ENCODE measurements at places on chromosomes 7 and 10.

DNA sequence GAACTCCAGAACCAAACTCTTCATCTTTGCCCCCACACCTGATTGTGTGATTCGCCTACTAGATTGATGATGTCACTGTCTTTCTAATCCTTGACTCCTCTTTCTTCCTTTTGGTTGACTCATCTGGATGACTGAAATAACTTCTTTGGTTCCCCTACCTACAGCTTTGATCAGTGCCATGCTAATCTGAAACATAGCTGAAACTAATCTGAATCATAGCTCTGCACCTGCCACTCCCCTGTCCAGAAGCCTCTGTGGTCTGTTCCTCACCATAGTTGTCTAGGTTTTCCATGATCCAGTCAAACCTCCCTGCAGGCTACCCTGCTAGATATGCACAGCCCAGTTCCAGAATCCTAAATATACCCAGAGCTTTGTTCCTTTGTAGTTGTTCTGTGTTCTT is 51.9 kb downstream of the ZNF365 start:
- DNase-seq = no peak

DNA sequence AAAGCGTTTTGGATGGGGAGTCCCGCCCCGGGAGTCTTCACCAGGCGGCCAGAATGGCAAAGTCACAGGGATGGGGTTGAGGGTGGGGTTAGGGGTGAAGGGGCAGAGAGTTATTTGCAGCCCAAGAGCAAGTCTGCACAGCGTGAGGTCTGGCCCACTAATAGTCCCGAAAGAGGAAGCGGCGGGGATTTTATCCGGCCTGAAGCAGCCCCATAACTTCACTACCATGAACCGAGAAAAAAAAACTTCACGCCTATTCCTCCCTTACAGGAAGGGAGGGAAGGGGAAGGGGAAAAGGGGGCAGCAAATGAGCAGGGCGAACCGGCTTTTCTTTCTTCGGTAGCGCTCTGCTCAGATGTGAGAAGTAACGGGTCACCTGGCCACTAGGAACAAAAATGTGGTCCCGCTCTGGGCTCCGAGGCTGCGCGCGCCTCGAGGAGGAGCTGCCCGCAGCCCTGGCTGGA is 712 bp downstream of the ITPRIP start:
- no peak for DNase-seq

- DNase-seq = no peak
These were observed 276.7 kb downstream of the KIF20B start for GRCh38 chr10:89978081-89978480.

DNA sequence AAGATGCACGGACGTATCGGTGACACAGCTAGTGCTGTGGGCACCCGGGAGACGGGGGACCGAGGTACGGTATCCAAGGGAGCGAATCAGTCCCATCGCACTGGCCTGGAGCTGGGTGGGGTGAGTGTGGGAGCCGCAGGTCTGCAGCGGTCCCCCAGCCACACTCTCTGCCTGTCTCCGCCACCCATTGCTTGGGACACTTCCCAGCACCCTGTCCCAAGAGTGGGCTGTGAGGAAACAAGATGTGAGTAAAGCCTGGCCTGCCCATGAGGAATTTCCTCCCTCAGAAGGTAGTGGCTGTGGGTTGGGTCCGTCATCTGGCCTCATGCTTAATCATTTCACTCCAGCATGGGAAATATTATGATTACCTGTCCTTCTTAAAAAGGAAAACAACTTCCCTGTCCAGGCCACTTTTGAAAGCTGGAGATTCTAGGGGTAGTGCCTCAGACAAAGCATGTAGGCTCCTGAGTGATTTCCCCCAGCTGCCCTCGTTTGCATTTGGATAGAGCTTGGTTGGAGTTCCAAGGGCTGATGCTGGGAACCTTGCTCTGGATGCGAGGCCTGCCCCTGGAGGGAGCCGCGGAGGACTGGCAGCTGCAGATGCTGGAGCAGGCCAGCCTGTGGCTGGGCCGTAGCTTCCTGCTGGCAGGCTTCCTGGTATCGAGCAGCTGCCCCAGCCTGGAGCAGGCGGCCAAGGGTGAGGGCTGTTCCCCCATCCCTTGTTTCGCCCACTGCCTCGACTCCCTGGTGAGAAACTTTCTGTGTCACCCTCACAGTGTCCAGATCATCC is 6.2 kb upstream of the ACTR3C start:
- no peak for DNase-seq

DNA sequence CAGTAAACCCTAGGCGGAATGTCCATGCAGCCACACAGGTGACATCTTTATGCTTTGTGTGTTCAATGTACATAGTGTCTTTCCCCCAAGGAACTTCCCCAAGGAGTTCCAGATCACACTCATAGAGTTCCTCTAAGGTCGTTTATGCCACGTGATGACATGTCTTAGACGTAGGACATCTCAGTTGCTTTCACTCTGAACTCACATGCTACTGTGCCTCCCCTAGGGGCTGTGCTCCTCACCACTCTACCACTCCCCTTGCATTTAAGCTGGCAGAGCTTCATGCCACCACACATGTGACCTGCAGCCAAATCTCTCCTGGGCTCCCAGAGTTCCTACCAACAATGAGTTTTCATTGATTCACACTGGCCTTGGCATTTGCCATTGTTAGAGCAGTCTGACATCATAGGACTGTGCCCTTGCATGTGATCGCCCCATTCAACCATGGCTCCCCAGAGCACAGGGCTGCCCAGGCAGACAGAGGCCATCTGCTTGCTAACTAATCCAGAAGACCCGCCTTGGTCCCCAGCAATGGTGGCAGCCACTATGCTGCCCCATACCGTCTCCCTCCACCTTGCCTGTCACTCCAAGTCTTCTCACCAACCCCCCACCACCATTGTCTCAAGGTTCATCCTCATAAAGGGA is 95.3 kb upstream of the MACROH2A2 start:
- DNase-seq = no peak

DNA sequence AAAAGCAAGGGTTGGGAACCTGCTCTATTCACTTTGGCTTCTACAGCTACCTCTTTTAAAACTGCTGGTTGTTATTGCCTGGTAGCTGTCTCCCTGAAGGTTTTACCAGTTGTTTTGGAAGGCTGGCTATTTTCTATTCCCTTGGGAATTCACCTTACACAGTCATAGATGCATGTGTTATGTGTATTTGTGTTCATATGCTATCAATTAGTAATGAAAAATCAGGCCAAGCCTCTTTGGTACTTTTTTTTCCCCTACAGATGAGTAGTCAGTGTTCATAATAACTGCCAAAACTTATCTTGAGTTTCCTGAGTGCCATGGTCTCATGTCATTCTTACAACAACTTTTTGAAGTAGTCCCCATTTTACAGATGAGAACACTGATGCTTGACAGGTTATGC is 738.0 kb upstream of the GALNT17 start:
- DNase-seq = no peak

DNA sequence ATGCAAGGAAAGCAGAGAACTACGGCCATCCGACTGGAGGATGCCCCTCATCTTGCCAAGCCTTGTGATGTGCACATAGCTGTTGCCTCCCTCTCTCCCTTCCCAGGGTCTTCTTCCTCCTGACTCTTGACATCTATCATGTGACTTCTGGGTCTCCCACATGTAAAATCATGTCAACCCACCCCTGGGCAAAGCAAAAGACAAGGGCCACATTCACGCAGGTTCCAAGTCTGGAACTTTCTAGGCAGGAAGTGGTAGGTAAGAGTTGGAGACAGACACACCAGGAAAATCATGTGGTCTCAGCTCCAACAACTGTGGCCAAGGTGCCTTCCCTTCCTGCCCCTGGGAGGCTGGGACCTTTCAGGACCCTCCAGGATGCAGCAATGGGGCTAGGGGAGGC is 187.3 kb downstream of the CXCL12 start:
- DNase-seq = no peak

Measured in stimulated activated CD8-positive, alpha-beta memory T cell treated with anti-CD3 and anti-CD28 coated beads, Interleukin-4, amount 100 ng/mL, for 4 hours (primary cell).